ENCODE measurements at places on chromosomes 6 and 20.

GRCh38 chr6:33882154-33882553 lies 78.4 kb upstream of the MLN start:
- no peak for DNase-seq

DNA sequence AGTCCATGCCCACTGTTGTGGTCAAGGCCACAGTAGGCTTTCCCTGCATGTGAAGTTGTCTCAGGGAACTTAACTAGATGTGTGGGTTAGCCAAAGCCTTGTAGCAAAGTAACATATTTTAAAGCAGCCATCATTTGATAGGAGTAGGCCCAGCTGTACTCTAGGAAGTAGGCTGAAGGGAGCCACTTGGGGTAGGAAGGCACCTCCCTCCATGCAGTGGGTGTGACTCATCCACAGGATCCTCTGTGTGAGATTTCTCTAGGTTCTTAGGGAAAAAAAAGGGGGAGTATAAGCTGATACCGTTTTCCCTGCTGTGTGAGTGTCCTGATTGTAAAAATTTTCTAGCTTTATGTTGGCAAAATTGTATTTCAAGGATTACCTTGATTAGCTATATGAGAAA lies 44.7 kb downstream of the VAPB start:
- DNase-seq, result no peak

DNA sequence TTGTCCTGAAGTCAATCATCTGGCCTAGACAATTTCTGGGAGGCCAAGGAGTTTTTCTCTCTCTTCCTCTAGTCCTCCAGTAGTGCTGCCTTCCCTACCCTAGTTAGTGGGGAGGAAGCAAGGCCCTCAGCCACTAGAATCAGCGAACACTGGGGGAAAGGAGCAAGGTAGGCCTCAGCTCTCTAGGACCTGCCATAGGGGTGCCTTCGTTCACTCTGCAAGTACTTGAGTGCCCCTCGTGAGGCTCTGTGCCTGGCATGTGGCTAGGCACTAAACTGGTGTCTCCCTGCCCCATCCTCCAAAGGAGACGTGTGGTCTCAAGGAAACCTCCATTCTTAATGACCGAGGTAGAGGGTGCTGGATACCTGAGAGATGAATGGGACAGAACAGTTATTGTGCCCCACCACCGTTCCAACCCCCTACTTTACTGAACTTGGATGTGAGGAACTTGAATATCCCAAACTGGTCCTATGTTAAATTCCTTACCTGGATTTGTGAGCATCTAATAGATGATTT lies 1.1 kb downstream of the DEF6 start:
- no peak for DNase-seq

GRCh38 chr6:167141667-167142432 lies 15.9 kb downstream of the GPR31 start:
- peak; percentile 55 for DNase-seq

DNA sequence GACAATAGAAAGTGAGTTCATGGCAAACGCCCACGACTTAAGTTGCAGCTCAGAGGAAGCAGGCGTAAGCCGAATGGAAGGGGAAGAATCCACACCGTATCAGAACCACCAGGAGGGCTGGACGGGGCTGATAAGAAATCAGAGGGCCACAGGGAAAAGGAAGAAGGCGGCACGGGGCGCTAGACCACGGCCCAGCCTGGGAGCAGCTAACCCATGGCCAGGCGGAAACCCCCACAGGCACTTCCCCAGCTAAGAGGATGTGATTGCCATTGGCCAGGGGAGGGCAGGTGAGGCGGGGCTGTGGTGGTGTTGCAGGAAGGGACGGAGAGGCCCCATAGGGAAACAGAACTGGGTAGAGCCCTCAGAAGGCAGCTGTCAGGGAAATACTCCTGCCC lies 174.0 kb upstream of the AFDN start:
- no peak for DNase-seq

- no peak for DNase-seq
These were observed 7.2 kb upstream of the C6orf141 start for GRCh38 chr6:49543087-49543858.

- DNase-seq, result no peak
These were observed 137.9 kb upstream of the RNF24 start for GRCh38 chr20:4153251-4153650.

GRCh38 chr20:10347086-10347880 lies 86.7 kb downstream of the MKKS start:
- no peak for DNase-seq

DNA sequence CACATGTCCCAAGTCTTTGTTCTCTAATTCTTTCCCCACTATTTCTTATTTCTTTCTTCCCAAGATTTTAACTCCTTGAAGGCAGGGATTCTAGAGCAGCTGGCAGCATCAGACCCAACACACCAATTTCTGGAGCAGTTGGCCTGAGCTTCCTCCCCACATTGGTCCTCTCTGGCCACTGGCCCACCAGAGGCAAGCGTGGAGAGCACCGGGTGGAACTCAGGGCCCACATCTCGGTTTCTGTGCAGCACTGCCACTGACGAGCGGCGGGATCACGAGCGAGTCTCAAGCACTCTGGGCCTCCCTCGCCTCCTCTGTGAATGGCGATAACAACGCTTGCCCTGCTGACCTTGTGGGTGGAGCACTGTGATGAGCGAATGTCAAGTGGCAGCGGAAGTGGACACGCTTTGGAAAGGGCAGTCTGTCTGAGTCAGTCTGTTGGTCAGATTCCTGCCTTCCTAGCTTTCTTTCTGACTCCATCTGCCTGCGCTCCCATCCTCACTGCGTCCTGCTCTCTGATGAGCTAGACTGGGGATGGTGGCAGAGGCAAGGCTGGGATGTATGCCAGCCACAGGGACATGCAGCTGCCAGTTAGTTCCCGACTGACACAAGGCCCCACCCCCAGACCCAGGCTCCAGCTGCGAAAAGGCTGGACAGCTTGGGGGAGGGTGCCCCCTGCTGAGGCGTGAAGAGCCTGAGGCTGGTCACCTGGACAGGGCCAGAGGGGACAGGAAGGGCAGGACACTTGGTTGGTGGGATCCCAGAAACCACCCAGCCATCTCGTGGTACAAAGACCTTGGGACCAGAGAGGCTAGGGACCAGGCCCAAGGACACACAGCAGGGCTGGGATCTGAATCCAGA lies 4.5 kb upstream of the SPDEF start:
- DNase-seq, result no peak

DNA sequence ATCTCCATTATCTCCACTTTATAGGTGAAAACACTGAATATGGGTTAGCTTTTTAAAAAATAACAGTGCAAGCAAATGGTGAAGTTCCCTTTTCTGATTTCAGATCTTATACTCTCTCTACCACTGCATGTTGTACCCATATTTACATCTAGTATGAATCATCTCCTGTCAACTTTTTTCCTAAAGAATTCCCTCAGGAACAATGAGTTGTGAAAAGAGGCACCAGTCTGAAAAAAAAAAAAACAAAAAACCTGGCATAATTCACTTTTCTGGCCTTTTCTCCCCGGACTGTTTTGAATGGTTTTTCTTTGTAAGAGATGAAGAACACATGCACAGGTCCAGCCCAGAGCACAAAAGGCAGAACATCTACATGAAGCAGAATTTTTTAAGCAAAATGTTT lies 596.0 kb downstream of the COL12A1 start:
- no peak for DNase-seq

DNA sequence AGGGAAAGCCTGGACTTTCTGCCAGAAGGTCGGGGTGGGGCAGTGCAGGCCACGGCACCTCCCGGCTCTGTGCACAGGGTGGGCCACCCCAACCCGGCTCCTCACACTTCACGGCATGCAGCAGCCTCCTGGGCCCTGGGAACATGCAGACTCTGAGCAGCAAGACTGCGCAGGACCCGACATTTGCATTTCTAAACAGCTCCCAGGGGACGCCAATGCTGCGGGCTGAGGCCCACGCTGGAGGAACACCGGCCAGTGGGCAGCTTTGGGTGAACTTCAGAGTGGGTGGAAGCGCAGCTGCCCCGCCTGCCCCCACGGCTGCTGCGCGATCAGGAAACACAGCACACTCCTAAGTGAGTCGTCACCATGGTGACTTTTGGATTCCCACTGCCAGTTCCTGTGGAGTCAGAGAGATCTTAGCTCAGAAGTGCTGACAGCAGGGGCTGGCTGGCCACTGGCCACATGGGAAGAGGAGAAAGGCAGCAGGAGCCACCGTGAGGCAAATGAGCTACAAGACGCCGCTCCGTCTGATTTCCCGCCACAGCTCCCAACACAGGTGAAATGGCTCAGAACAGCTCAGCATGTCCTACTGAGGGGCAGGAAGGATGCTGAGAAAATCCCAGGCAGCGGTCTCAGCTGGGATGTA lies 52.1 kb downstream of the RNASET2 start:
- no peak for DNase-seq

DNA sequence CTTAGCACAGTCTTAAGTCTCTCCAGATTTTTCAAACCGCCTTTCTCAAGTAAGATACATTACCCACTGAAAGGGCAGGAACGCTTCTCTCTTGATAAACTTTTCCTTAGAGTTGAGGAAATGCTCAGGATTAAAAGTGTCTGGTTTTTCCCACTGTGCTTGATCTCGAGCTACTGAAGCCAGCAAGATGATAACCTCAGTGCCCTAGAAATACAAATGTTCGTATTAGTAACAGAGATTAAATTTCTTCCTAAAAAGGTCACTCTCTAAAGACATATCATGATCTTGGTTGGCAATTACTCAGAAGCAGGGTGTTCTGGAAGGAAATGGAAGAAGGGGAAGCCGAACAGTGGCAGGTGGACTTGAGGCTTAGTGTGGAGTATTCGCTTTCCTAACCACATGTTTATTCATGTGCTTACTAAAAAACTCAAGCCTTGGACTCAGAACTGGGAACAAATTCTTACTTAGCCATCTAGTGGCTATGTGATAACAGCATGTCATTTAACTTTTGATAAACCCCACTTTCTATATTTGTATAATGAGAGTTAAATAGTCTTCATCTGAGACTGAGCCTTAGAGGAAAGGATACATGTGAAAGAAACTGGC lies 20.1 kb downstream of the C6orf141 start:
- no peak for DNase-seq

GRCh38 chr20:49290608-49291191 lies 12.8 kb upstream of the ZNFX1 start:
- no peak for DNase-seq

- no peak for DNase-seq
These were observed 1.7 kb downstream of the PRPH2 start for GRCh38 chr6:42720739-42721138.
